Breast epithelium (tissue), 4 donors: ENCODE measurements at places on chromosomes 16 and 17.
A peak's percentile ranks its signal among the peaks of the same experiment; 100 is the strongest.

DNA sequence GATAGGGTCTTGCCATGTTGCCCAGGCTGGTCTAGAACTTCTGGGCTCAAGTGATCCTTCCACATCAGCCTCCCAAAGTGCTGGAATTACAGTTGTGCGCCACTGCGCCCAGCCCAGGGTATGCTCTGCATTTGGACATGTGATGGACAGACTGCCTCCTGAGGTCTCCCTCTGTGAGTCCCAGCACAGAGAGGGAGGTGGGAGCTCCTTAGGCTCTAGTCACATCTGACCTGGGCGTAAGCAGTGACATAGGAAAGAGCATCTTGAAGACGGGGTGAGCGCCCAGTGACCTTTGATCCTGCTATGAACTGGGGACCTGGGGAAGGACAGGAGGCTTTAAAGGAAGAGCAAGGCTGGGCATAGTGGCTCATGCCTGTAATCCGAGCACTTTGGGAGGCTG, 2.2 kb upstream of the GFAP start:
- no peak for DNase-seq

DNA sequence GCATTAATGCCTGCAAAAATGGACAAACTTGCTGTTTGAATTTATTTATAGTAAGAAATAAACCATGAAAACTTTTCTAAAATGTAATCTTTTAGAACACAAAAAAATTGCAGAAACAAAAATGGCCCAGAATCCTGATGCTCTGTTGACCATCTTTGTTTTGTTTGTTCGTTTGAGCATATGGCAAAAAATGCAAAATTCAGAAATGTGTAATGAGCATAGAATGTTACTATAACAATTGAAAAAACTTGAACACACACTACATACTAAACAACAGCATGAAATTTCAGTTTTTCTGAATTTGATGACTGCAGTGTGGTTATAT, 1.1 kb upstream of the KPNA2 start:
- DNase-seq = no peak

DNA sequence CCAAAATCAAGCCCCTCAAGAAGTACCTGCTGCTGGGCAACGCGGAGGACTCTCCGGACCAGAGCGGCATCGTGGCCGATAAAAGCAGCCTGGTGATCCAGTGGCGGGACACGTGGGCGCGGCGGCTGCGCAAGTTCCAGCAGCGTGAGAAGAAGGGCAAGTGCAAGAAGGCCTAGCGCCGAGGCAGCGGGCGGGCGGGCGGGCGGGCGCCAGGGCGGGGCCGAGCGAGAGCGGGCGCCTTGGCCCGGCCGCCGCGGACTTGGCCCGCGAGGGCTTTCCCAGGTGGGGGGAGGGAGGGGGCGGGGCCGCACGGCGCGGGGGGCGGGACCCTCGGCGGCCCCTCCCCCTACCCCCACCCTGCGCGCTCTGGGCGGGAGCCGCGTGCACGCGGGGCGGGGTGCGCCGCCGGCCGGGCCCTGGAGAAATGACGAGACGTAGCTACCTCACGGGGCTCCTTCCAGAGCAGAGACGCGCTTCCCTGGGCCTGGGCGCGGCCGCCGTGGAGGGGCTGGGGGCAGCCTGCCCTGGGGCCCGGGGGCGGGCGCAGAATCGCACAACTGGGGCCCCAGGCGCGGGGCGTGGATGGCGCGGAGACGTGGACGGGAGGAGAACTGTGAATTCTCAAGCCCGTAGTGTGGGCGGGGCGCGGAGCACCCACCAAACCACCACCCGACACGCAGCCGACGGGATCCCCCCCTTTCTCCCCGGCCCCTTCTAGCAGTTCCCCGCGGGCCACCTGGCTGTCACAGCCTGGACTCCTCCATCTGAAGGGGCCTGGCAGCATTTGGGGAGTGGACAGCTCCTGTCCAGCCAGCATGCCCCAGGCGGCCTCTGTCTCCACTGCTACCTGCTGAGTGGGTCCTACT, 218.7 kb downstream of the NTN1 start:
- DNase-seq = peak; percentile 73

DNA sequence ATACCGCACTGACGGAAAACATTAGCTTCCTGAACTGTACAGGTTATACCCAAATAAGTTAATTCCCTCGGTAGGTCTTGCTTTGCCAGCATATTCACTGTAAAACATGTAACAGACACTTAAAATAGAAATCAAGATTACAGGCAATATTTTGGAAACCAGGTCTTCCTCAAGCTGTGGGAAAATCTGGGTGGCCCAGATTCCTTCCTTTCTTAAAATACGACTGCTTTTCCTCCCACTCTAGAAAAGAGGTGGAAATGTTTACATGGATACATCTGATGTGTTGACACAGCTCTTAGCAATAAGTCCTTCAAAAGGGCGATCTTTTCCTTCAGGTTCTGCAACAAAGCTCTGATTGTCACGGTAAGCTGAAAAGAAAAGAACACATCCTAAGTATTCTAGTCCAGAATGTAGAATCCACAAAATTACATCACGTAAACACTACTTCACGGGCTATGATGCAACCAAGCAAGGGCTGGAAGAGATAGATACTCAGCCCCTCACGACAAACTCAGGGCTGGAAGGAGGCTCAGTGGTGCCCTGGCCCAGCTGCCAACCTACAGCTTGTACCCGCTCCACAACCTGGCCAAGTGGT, 18.4 kb downstream of the STX8 start:
- DNase-seq = no peak

- DNase-seq = peak; percentile 69
These were observed 206.0 kb downstream of the IRX3 start for GRCh38 chr16:54080524-54081008.

DNA sequence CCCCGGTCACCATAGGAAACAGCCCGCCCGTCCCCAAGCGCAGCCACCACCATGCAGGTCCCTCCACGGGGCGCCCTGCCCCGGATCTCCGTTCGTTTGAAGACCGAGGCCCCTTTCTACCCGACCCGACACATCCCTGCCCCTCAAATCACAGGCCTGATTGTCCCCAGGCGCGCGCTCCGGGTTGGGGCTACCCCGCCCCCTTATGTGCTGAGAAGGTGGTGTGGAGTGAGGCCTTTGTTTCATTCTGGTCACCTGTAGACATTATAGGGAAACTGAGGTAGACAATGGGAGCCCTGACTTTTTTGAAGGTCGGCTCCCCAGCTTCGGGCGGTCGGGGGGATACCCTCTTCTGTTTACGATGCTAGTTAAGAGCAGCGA, 763 bp upstream of the ACTG1 start:
- DNase-seq = peak; percentile 80

DNA sequence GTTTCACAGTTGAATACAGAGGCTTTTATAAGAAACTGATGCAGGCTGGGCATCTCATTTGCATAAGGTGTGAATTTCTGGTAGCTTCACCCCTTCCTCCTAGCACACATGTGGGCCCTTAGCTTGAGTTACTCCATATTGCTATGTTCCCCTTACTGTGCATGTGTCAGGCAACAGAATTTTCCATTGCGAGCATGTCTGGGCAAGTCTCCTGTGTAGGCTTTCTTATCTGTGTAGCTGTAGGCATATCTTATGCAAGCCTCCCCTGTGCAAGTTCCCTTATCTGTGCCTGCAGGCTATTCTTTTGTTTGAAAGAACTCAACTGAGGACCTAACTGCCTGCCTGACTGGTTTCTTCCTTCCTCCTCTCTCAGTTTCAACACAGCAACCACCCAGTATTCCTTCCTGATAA, 597.4 kb upstream of the CDH5 start:
- no peak for DNase-seq

GRCh38 chr17:48528153-48528935, 2.5 kb downstream of the HOXB1 start:
- DNase-seq = no peak

- DNase-seq = no peak
These were observed 57.0 kb downstream of the HS3ST3A1 start for GRCh38 chr17:13544765-13545164.

- no peak for DNase-seq
These were observed 39.5 kb downstream of the RAP1GAP2 start for GRCh38 chr17:2835780-2836179.

GRCh38 chr16:26330654-26331053, 638.9 kb downstream of the HS3ST4 start:
- DNase-seq = no peak

- no peak for DNase-seq
These were observed 10.4 kb downstream of the PTRH2 start for GRCh38 chr17:59696682-59697277.

DNA sequence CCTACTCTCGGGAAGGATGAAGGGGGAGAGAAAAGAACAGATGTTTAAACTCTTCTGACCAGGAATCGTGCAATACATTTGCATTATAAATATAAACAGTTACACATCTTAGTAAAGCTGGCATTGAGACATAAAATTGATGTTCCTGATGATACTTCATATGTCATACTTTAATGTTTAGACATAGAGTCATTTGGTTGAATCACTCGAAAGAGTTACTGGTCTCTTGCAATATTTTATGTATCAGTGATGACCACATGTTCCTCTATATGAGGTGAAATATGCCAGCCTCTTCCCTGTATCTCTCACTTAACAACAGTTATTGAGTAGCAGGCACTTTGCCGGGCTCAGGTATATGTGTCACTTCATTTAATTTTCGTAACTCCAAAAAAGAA, 49.7 kb upstream of the PMFBP1 start:
- no peak for DNase-seq

DNA sequence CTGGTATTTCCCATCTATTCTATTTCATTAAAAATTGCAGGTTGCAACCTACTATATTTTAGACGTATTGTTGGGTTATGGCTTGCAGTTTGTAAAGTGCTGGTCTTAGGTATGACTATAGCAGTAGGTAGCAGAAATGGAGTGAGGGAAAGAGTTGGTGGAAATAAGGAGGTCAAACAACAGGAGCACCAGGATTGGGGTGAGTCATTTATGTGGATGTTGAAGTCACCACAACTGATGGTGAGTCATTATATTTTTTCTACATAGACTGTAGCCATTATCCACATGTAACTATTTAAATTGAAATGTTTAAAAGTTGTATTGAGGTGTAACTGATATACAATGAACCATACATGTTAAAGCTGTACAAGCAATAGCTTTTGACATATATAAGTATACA, 25.0 kb upstream of the HS3ST3A1 start:
- DNase-seq = no peak

DNA sequence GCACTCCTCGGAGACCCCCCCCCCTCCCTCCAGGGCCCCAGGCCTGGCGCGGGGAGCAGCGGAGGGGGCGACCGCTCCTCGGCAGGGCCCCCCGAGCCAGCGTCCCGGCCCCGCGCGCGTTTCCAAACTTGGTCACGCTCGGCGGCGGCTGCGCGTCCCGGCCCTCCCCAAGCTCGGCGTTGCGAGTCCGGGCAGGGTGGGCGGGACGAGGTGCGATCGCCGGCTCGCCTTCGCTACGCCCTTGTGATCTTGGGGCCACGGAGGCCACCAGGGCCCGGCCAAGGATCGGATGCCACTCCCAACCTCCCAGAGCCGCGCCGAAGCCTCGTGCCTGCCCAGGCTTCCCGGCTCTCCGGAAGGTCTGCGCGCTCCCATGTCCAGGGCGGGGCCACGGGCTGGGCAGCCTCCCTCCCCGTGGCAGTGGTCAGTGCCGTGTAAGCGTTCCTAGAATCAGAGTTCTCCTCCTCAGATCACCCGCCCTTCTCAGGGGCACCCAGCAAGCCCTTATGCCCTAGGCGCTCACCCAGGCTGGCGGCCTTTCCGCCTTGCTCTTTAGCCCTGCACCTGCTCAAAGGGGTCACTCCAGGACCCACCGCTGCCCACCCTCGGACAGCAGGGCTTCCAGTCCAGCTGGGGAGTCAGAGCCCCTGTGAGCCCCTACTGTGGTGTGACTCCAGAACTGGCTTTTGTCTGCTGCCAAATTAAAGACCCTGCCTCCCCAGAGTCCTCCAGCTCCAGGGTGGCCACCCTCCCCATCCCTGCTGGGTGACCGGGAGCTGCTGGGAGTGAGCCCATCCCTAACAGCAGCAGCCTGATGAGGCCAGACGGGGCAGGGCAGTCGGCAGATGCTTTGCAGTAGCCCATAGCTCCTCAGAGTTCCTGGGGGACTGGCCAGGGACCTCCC, 12.2 kb upstream of the MRPS23 start:
- peak; percentile 60 for DNase-seq

DNA sequence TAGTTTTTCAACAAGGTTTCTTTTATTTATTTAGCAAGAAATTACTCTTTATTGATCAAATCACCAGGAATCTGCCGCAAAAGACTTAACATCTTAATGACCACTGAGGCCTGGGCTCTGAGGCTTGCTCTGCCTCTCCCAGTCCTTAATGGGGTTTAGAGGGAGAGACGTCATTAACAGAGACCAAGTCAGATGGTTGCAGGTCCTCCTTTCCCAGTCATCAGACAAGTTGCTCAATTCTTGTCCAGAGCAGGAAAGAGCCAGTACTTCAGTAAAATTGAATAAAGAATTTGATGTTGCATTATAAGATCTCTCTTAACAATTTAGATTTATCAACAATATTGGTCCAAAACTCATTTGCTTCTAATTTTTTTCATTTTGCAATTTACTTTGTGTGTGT, 2.0 kb downstream of the SEPHS2 start:
- no peak for DNase-seq

DNA sequence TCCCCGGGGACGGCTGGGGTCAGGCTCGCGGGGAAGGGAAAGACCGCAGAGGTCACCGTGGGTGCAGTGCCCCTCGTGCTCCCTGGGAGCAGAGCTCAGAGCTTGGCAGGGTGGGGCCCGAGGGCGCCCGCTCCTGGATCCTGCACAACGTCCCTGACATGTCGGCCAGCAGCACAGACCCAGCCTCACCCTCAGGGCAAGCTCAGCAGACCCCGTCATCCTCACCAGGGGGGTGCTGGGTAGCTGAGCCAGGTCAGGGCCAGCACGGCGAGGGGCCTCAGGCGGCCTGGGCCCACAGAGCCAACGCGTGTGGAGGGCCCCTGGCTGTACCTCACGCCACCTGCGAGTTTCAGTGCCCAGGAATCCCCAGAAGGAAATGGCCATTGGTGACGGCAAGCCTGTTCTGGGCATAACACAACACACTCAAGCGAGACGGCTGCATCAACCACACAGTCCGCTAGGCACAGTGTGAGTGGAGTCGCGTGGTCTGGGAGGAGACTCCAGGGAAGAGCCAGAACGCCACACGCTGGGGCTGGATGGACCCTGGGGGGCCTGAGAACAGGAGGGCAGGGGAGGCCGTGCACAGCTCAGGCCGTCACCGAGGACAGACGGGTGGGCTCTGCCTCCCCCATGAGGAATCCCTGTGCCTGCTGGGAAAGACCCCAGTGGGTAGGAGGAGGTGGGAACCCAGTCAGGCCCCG, 60.3 kb downstream of the ZNF778 start:
- DNase-seq = no peak

GRCh38 chr16:88619859-88620815, 18.2 kb upstream of the IL17C start:
- DNase-seq = no peak
